ENCODE measurements at places on chromosomes 16 and 17. TPM values are rescaled to one million over a fixed set of nuclear protein-coding genes. Genes with fewer than 3 reads are reported as not detected.

The KRTAP3-1 gene
- not detected for total RNA-seq

The AOC3 gene
- total RNA-seq, result 1.4 TPM

The SLC35G6 gene
- not detected for total RNA-seq

The CCL11 gene
- total RNA-seq, result not detected

The DBNDD1 gene
- 51.4 TPM for total RNA-seq

The TMEM238L gene
- total RNA-seq, result not detected

The UMOD gene
- not detected for total RNA-seq

The PNMT gene
- not detected for total RNA-seq

The CPPED1 gene
- total RNA-seq, result 27.6 TPM

The TLCD3B gene
- 0.43 TPM for total RNA-seq

The EVPLL gene
- not detected for total RNA-seq

The TNP2 gene
- total RNA-seq, result not detected

The CCDC144A gene
- total RNA-seq, result 1.2 TPM

The CCL22 gene
- not detected for total RNA-seq

The RHBDF1 gene
- 27.7 TPM for total RNA-seq

Data from A549 treated with Hydrocortisone at 1 μM for 4 hours (cell line).